CD8-positive, alpha-beta T cell (primary cell): ENCODE measurements at places on chromosomes 4 and X.

DNA sequence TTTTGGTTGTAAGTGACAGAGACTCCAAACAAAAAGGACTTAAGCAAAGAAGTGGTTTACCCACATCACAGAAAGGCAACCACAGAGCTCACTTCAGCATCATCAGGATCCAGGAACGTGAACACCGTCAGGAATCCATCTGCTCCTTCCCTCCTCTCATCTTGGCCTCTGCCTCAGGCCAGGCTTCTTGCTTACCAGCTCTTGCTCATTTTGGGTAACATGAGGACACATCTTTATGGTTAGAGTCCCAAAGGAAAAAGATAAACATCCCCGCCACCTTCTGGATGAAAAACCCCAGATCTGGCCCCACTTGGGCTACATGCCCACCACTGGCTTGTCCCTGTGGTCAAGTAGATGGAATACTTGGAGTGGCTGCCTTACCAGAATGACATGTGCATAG lies 176.8 kb upstream of the RPL34 start:
- no peak for DNase-seq

- DNase-seq = no peak
These were observed 22.0 kb upstream of the UGT2B4 start for GRCh38 chr4:69517674-69518073.

GRCh38 chr4:16125571-16126445 lies 42.0 kb upstream of the PROM1 start:
- DNase-seq = no peak

GRCh38 chr4:37653601-37654000 lies 32.6 kb downstream of the RELL1 start:
- DNase-seq = no peak

- no peak for DNase-seq
These were observed 27.7 kb upstream of the RPL34 start for GRCh38 chr4:108592674-108592986.

DNA sequence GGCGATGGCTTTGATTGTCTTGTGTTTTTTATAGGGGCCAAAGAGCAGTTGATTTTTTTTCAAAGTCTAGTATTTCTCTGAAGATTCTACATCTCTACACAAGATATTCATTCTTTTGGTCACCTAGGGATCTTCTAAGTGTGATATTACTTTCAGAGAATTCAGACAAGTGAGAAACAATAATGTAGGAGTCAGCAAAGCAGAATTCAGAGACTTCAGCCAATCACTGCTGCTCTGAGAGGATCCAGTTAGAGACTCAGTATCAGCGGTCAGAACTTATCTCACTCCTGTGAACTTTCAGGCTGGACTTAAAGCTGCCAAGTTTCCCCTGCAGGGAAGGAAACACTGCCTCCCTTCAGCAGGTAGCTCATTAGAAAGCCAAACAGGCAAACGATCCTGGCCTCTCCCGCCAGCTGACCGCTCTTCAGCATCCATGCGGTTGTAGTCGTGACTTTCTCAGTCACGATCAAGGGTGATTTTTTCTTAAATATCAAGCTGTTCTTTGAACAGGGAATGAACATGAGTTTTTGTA lies 59.2 kb downstream of the NSUN7 start:
- no peak for DNase-seq

- no peak for DNase-seq
These were observed 8.5 kb upstream of the ARHGEF38 start for GRCh38 chr4:105543881-105544280.

DNA sequence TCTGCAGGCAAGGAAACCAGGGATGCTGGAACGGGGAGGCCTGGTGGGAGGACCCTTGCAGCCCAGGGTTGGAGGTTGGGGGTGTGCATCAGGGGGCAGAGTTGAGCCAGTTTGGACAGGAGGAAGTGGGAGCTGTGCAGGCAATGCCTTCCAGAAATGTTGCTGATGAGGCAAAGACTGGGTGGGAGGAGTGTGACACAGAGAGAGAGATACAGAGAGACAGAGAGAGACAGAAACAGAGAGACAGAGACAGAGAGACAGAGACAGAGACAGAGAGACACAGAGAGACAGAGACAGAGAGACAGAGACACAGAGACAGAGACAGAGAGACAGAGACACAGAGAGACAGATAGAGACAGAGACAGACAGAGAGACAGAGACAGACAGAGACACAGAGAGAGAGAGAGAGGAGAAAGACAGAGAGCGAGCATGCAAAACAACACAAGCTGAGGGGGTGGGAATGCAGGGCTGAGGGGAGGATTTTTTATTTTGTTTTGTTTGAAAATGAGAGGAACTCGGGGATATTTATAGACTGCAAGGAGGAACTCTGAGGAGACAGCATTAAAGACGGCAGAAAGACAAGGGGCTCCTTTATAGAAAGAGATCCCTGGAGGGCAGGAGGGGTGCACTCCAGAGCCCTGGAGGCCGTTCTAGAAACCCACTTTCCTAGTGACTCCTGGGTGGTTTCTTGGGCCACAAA lies 1.9 kb upstream of the HAUS3 start:
- DNase-seq = no peak

- DNase-seq = peak; percentile 25
These were observed 28.1 kb upstream of the SPON2 start for GRCh38 chr4:1200425-1201035.

GRCh38 chr4:38867478-38868058 lies at the start of gene FAM114A1:
FAM114A1 (plus strand) TSS chr4:38867806; CDS start chr4:38878079, 10,273 bp downstream.
- no peak for DNase-seq

- DNase-seq = no peak
These were observed 10.6 kb upstream of the TADA2B start for GRCh38 chr4:7032596-7032995.

- no peak for DNase-seq
These were observed 48.9 kb upstream of the TENM3 start for GRCh38 chr4:182194091-182194824.

GRCh38 chr4:36321176-36321575 lies 39.8 kb downstream of the DTHD1 start:
- no peak for DNase-seq

- DNase-seq = no peak
These were observed 9.0 kb downstream of the SSR4 start for GRCh38 chrX:153803211-153804099.
